GM13977 (cell line): ENCODE measurements at places on chromosomes 12 and 14.

- DNase-seq: no peak
Observed at GRCh38 chr14:64147126-64147790, 146.9 kb downstream of the ESR2 start.

DNA sequence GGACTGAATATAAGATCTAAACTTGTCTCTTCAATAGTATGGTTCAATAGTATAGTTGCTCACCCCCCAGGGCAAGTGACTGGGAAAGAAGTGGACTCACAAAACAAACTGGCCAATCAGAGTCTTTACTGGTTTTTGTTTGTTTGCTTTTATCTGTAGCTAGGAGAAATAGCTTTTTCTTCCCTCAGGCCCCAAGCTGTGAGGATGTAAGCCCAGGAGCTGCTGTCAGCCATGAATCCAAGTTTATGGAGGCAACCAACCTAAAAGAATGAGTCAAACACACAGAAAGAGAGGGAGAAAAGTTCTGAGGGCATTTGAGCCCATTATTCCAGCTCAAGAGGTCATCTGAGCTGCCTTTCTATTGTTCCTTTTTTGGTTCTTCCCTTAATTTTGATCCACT is 375.3 kb downstream of the BCAT1 start:
- DNase-seq: no peak

GRCh38 chr12:21223930-21224329 is 92.9 kb downstream of the SLCO1B1 start:
- DNase-seq: no peak

- DNase-seq: no peak
Observed at GRCh38 chr14:54010981-54011380, 54.4 kb upstream of the BMP4 start.
